ENCODE measurements at places on chromosomes 11 and 22.

DNA sequence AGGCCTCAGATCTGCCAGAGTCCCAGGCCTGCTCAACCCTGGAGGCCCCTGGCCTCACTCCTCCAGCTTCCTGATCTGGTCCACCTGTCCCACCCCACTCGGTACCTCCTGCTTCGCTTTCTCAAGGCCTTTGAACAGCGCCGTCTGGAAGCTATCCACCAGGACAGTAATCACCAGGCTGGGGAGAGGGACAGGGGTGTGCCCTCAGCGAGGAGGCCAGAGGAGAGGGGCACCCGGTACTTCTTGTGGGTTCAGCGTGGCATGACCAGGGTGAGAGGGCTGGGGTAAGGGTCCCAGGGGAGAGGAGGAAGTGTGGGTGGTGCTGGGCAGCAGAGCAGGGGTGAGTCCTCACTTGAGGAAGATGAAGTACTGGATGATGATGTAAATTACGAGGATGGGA, 6.1 kb downstream of the CATSPER1 start:
- no peak for DNase-seq

- no peak for DNase-seq
These were observed 1.3 kb upstream of the ZDHHC8 start for GRCh38 chr22:20130319-20130718.

GRCh38 chr11:121412000-121412587, 40.0 kb upstream of the SORL1 start:
- no peak for DNase-seq

GRCh38 chr11:38384568-38384967, 1786.5 kb upstream of the RAG2 start:
- DNase-seq: no peak

- DNase-seq: no peak
These were observed 17.6 kb upstream of the PPFIA1 start for GRCh38 chr11:70252844-70253243.

DNA sequence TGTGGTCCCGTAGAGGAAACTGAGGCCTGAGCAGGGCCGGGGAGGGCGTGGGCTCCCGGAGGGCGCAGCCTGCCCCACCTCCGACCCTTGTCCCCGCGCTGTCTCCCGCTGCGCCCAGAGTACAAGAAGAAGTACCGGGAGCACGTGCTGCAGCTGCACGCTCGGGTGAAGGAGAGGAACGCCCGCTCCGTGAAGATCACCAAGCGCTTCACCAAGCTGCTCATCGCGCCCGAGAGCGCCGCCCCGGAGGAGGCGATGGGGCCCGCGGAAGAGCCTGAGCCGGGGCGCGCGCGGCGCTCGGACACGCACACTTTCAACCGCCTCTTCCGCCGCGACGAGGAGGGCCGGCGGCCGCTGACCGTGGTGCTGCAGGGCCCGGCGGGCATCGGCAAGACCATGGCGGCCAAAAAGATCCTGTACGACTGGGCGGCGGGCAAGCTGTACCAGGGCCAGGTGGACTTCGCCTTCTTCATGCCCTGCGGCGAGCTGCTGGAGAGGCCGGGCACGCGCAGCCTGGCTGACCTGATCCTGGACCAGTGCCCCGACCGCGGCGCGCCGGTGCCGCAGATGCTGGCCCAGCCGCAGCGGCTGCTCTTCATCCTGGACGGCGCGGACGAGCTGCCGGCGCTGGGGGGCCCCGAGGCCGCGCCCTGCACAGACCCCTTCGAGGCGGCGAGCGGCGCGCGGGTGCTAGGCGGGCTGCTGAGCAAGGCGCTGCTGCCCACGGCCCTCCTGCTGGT, 1.9 kb downstream of the NLRP6 start:
- DNase-seq: peak; percentile 47

DNA sequence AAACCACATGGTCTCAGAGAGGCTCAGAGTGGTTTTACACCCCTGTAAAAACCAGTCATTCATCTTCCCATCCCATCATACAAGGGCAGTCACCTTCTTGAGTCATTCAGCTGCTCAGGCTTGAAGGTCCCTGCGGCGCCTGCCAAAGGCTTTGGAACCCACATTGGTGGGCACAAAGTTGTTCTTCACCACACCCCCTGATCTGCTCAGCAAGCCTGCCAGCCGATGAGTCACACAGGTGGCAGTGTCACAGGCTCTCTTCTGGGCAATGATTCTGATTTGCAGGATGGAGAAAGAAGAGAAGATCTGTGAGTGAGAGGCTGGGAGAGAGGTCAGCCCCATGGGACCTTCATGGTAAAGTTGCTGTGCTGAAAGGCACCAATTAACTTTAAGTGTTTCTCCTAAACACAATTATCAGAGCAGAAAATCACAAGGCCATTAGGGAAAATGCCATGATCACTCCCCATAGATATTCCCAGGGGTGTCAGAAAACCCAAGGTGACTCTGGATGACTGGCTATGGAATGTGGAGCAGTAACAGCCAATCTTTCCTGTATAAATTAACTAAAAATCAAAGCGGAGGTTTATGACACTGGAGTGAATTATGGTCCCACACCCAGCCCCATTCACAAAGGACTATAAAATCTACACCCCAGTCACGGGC, 4.4 kb downstream of the CALCA start:
- DNase-seq: no peak

GRCh38 chr22:46465345-46465720, 72.1 kb downstream of the CELSR1 start:
- no peak for DNase-seq

DNA sequence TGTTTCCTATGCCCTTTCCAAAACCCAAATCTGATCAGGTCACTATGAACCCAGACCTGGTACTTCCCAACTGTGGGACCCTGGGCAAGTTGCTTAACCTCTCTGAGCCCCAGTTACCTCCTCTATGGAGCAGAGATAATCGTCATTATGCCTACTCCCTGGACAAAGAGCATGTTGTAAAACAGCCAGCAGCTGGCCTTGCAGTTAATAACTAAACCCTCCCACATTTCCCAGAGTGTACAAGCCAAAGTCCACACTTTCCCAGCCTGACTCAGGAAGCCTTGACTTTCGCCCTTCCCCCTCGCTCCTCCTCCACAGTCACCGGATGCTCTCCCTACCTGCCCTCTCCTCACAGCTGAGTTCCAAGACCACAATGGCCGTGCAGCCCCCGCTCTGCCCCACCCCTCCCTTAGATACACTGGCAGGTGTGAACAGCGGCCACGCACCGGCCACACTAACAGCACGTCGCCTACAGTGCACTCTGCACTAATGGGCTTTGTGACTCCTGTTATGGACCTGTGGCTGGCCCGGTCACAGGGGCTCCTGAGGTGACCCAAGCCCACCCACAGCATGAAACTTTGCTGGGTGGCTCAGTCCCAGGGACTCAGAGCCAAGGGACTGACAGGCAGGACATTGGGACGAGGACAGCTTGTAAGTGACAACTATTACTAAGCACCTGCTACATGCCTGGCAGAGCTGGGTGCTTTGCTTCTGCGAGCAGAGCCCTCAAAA, 15.6 kb upstream of the MFNG start:
- no peak for DNase-seq

- no peak for DNase-seq
These were observed 23.9 kb downstream of the IGF2 start for GRCh38 chr11:2115308-2115707.

GRCh38 chr11:85062659-85063058, 564.5 kb downstream of the DLG2 start:
- DNase-seq: no peak

DNA sequence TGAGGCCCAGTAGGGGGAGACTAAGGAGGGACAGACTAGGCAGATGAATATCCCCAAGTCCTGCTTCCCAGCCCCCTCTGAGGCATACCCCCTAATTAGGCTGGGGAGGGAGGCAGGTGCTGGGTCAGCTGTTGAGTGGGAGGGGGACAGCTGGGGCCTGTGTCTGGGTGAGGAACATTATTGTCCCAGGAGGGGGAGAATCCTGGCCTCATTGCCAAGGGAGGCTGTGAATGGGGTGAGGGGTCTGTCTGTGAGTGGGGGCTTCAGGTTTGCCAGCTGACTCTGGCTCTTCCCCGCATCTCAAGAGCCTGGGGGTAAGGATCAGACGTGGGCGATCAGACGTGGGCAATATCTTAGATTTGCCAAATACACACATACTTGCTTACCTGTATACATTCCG, 2.1 kb downstream of the INPPL1 start:
- DNase-seq: no peak

DNA sequence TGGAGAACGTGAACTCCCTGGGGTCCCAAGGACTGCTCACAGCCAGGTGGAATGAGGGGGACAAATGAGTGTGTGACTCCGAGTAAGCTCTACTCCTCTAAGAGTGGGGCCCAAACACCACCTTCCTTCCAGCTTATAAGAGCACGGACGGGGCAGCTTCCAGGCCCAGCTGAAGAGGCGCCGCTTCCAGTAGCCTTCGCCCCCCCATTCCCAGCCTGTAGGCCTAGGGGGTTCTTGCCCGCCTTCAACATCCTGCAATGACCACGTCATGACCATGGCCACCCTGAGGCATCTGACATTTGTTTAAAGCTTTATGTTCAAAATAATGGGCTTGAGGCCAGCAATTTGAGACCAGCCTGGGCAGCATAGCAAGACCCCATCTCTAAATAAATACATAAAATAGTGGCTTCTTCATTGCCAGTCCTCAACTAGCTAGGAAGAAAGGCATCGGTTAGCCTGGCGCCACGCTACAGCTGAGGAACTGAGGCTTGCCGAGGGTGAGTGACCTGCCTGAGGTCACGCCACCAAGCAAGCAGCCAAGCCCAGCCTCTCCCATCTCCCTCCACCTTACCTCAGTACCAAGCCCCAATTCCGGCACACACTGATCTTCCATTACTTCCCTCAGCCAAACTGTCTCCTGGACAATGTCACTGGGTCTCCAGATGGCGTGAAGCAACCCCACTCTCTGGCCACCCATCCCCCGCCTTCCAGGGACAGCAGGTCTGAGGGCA, 7.8 kb upstream of the TNFRSF13C start:
- no peak for DNase-seq

DNA sequence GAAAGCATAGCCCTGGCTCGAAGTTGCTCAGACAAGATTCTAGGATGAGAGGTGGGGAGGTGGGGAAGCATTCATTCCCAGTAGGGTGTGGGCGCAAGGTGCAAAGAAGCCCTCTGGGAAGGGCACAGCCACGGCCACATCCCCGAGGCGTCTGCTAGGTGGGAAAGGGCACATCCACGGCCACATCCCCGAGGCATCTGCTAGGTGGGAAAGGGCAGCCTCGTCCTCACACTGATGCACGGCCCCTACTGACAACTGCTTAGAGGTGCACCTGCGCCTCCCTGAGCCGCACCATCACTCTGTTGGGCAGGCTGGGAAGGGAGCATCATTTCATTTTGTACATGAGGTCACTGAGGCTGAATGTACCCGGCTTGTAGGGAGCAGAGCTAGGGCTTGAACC, 94.6 kb upstream of the PITPNB start:
- DNase-seq: no peak

GRCh38 chr11:35820614-35821013, 123.2 kb upstream of the LDLRAD3 start:
- no peak for DNase-seq

GRCh38 chr22:37802310-37803194, 5.2 kb upstream of the GCAT start:
- DNase-seq: no peak

GRCh38 chr11:122803716-122804115, 34.6 kb upstream of the CRTAM start:
- DNase-seq: no peak

- no peak for DNase-seq
These were observed 14.5 kb downstream of the DEAF1 start for GRCh38 chr11:680476-680875.

DNA sequence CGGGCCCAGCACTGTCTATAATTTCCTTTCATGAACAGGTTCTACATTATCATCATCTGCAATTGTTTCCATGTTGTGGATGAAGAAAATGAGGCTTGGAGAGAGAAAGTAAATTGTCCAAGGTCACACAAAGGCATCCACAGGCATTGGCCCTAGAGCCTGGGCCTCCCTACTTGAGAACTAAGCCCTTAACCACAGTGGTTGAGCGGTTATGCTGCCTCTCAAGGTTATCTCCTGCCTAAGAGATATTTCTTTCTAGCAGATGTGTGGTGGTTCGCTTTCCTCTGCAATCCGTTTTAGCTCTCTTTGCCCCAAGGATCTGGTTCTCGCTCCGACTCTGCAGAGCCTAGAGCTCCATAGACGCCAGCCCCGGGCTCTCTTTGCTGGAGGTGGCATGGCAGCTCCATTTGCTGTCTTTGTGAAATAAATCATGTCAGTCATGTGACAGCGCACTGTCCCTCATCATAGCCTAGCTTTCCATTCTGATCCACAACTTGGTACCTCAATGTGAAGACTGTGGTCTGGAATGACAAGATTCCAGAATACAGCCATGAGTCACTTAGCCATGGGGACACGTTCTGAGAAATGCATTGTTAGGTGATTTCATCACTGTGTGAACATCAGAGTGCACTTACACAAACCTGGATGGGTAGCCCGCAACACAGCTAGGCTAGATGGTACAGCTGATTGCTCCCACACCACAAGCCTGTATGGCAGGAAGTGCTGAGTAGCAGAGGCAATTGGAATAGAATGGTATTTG, 27.2 kb downstream of the RPS6KA4 start:
- no peak for DNase-seq

DNA sequence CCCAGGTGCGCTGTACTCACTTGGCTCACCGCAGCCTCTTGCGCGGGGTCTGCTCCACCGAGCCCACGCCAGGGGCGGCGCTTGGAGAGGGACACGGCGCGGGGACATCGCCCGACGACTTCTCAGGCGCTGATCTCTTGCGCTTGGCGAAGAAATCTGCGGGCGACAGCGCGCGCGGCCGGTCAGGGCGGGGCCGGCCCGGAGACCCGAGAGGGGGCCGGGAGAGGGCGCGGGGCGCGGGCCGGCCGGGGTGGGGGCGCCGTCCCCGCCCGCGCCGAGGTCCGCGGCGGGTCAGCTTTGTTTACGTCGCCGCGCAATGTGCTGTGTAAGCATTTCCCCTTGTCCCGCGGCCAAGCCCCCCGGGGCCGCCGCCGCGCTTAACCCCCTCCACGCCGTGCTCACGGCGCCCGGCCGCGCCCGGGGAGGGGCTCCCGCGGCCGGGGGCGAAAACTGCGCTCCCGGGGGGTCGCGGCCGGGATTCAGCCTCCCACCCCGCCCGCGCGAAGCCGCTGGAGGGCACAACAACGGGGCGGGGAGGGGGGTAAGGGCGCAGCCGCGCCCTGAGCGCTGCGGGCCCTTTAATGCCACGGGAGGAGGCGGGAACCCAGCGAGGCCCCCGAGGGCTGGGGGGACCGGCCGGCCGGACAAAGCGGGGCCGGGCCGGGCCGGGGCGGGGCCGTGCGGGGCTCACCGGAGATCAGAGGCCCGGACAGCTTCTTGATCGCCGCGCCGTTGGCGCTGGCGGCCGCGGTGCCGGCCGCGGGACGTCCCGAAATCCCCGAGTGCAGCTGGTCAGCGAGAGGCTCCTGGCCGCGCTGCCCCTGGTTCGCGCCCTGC, 1.4 kb downstream of the CDKN1C start:
- no peak for DNase-seq
